ENCODE measurements at places on chromosomes 13 and 19.

DNA sequence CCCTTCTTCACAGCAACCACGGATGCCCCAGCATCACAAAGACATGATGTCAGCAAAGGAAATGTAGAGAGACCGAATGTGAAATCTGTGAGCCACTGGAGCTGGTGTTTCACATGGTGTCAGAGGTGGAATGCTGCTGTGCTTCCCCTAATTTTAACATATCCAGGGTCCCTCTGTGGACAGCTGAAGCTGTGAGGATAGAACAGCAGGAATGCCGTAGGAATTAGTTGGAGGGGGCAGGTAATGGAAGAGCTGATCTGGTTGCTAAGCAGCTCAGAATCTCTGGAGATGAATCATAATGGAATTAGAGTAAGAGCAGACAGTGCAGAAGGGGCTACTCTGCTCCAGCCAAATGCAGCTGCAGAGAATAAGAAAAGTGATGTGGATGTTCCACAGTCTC is 68.9 kb upstream of the ZNF835 start:
- no peak for DNase-seq

DNA sequence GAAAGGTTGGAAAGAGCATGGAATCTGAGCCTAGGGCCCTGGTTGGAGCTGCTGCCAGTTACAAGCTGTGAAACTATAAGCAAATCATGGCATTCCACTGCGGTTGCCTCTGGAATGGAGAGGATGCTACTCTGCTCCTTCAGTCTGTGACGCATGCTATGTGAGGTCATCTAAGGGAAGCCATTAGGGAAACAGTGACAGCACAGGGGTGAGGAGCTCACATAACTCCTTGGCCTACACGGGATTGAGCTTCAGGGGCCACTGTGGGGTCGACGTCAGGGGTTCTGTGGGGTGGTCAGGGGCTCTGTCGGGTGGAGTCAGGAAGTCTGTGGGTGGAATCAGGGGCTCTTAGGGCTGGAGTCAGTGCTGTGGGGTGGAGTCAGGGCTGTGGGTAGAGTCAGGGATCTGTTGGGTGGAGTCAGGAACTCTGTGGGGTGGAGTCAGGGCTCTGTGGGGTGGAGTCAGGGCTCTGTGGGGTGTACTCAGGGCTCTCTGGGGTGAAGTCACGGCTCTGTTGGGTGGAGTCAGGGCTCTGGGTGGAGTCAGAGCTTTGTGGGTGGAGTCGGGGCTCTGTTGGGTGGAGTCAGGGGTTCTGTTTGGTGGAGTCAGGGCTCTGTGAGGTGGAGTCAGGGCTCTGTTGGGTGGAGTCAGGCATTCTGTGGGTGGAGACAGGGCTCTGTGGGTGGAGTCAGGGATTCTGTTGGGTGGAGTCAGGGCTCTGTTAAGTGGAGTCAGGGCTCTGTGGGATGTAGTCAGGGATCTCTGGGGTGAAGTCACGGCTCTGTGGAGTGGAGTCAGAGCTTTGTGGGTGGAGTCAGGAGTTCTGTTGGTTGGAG is 35.8 kb upstream of the MEDAG start:
- no peak for DNase-seq

GRCh38 chr19:35040826-35041547 is 534 bp upstream of the HPN start:
- DNase-seq: peak; percentile 70

DNA sequence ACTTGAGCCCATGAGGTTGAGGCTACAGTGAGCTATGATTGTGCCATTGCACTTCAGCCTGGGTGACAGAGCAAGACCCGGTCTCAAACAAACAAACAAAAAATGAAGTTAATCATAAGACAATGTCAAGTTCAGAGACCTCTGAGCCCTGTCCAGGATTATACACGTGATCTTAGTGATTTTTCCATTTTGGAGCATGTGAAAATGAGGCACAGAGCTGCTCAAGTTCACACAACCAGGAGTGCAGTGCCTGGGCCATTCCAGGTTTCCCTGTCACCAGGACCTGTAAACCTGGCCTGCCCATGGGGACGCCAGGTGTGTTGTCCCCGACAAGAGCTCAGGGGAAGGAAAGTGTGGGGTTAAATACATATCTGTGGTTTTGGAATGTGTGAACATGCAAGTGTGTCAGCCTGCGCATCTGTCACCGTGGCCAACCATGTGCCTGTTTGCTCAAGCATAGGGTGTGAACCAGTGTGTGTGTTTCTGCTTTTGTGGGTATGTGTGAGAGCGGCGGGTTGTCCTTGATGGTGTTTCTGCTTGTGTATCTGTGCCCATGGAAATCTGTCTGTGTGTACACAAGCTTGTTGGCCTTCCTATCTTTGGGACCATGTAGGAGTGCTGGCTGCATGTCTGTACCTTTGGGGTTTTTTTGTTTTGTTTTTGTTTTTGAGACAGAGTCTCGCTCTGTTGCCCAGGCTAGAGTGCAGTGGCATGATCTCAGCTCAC is 1.5 kb upstream of the FXYD1 start:
- no peak for DNase-seq

GRCh38 chr19:10478903-10479384 is 24.2 kb downstream of the KEAP1 start:
- DNase-seq: peak; percentile 95

GRCh38 chr13:82088781-82089180 is 1747.9 kb upstream of the SPRY2 start:
- no peak for DNase-seq

- DNase-seq: peak; percentile 54
These were observed 3.8 kb downstream of the RAB8A start for GRCh38 chr19:16115301-16116039.

GRCh38 chr13:60012488-60012887 is 151.2 kb downstream of the DIAPH3 start:
- DNase-seq: no peak

- no peak for DNase-seq
These were observed 18.2 kb downstream of the ELAVL1 start for GRCh38 chr19:7987114-7987768.

- DNase-seq: no peak
These were observed 24.0 kb downstream of the ZBTB7A start for GRCh38 chr19:4042731-4043082.

DNA sequence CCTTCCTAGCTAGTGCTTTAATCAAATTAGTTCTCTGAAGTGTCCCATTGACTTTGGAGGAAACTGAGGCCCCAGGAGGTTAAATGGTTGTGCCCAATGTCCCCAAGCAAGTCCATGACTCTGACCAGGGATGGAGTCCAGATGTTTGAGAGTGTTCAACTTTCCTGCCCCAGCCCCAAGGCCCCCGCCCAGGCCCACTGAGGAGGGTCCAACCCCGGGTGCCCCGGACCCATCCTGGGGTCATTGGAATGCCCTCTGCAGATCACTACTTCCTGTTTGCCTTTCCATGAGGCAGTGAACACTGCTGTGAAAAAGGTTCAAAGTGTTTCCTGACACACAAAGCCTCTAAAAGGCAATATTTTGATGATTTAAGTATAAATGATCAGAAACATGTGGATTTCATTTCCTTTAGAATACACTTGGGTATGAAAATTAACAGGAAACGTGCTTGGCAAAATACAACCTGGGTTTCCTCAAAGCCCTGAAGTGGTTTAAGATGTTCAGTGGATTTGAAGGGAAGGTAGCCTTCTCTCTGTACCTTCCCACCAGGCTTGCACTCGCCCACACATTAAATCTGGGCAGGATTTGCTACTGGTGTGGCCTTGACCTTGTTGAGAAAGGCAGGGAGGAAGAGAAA is 335.7 kb downstream of the TSHZ3 start:
- DNase-seq: no peak

DNA sequence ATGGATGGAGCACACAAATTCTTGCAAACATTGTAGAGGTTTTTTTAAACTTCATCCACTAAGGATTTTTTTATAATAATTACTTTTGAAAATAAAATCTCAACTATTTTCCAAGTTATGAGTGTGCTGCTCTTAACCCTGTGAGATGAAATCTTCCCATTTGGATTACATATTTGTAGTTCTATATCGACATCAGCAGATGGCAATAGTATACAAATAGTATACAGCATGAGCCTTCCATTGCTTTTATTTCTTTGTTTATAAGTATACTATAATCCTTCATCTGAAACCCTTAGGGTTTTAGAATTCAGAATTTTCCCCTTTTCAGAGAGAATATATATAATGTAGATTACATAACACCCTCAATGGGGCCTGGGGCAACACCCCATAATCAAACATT is 70.5 kb downstream of the GJA3 start:
- no peak for DNase-seq

DNA sequence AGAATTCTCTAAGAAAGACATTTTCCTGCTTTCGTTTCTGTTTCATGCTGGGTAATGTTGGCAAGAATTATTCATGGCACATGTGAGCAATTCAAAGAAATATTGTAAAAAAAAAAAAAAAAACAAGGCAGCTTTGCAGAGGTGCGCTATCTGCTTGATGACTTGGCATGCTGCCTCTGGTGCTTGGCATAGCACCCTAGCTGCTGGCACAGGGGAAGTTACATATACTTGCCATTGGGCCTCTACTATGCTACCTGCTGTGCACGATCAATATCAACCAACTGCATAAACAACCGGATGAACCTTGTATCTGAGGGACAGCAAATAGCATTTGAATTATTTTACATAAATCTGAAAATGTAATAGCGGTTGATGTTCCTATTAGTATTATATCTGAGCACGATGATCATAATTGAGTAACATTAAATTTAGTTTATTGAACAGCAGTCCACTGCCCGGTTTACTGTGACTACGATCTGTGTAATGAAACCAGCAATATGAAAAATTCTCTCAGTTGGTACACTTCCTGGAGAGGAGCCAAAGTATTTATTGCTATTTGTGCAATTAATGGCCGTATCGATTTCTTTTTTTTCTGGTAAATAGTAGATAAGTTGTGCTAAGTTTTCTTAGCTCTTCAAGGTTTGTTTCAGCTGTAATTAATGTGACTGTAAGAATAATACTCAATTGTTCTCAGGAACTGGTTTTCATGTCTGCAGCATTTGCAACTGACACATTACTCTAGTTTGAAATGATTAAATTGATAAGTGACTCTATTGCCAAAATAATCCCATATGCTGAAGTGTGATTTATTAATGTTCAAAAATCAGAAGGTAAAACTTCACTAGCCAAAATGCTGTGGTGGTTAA is 717.3 kb downstream of the DACH1 start:
- no peak for DNase-seq

DNA sequence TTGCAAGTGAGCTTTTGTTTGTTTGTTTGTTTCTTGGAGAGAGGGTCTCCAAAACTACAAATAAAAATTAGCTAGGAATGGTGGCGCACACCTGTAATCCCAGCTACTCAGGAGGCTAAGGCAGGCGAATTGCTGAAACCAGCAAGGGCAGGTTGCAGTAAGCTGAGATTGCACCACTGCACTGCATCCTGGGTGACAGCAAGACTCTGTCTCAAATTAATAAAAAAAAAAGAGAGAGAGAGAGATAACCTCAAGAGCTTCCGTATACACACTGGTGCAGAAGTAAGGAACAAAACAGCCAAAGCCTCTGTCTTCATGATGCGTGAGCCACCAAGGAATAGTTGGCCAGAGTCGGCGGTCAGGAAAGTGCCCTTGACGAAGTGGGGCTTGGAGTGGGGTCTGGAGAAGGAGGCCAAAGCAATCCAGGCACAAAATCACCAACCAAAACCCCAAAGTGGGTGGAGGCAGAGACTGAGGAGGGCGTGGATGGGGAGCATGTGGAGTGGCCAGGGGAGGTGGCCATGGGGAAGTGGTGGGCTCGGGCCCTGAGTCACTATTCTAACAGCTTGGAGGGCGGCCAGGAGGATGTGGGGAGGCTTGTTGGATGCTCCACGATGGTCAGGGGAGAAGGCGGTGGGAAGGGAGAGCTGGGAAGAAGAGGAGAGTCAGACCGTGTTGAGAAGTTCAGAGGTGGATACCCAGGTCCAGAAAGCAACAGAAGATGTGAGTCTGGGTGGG is 21.2 kb upstream of the TOMM40 start:
- DNase-seq: no peak

DNA sequence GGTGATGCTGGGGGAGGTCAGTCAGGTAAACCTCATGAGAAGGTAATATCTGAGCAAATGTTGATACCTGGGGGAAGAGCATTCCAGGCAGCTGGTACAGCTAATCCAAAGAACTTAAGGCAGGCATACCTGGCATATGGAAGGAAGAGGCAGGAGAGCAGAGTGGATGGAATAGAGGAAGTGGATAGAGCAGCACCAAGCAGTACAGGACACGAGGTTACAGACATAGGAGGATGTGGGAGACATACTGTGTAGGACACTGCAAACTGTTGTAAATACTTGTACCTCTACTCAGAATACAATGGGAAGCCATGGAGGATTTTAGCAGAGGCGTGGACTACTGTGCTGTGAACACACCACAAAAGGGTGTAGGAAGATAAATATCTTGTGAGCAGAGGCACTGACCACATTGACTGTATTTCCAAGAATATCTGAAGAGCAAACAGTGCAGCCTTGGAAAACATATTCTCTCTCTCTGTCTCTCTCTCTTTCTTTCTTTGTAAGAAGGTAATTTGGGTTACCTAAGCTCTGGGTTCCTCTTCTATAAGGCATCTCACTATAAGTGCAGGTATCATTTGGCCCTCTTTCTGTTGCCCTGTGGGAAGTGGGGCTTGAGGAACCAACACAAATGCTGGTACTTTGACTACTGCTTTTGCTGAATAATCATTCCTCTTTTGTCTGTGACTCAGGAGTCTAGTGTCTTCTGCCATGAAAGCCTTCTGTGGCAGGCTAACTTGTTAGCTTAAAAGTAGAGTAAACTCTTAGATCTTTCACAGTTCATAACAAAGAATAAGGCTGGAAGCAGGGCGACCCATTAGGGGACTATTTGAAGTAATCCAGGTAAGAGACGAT is 238.0 kb downstream of the VWA8 start:
- no peak for DNase-seq

- no peak for DNase-seq
These were observed 598.1 kb downstream of the DCT start for GRCh38 chr13:93881411-93881810.

DNA sequence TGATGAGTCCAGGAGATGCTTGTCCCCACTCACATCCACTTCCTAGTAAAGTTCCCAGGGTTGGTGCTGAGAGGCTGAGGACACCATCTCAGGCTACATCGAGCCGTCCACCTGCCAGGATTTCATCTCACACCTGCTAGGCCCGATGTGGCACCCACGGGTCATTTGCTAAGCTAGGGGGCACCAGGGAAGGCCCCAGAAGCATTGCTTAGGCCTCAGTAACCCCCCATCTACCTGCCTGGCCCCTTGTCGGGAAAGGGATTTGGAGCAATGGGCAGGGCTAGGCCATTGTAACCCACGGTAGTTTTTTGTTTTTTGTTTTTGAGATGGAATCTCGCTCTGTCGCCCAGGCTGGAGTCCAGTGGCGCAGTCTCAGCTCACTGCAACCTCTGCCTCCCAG is 51.8 kb downstream of the F2RL3 start:
- no peak for DNase-seq

Data from putamen (tissue), 1 donor.